ENCODE measurements at places on chromosomes 6 and 20.

- DNase-seq: no peak
Observed at GRCh38 chr20:59891581-59891980, 41.9 kb downstream of the SYCP2 start.

DNA sequence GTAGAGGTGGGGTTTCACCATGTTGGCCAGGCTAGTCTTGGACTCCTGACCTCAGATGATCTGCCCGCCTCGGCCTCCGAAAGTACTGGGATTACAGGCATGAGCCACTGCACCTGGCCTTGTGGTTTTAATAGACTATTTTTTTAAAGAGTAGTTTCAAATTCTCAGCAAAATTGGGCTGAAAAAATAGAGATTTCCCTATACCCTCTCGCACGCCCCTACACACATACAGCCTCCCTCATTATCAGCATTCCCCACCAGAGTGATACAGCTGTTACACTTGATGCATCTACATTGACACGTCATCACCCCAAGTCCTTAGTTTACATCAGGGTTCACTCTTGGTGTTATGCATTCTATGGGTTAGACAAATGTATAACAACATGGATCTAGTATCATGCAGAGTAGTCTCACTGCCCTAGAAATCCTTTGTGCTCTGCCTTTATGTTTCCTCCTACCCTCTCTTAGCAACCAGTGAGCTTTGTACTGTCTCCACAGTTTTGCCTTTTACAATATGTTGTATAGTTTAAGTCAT, 103.6 kb downstream of the CDYL start:
- DNase-seq: peak; percentile 45

GRCh38 chr6:108748959-108749358, 99.3 kb upstream of the ARMC2 start:
- DNase-seq: no peak

DNA sequence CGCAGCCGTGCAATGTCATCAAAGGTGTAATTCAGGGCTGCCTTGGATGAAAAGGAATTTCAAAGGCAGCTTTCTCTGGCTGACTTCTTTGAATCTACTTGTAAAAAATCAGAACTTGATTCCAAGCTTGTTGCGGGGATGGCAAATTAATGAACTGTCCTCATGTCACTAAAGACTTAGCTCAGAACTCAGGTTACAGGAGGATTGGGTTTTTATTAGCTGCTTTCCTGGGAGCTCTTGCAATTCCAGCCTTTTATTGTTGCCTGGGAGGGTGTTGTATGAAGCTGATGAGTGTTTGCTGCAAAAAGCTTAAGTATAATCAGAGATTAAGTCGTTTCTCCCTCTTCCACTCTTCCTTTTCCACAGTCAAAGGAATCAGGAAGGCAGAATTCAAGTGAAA, 113.0 kb upstream of the CDH4 start:
- DNase-seq: no peak

- peak; percentile 27 for DNase-seq
Observed at GRCh38 chr6:2245877-2246863, 765 bp upstream of the GMDS start.

- no peak for DNase-seq
Observed at GRCh38 chr6:45184937-45185336, 143.2 kb upstream of the RUNX2 start.

DNA sequence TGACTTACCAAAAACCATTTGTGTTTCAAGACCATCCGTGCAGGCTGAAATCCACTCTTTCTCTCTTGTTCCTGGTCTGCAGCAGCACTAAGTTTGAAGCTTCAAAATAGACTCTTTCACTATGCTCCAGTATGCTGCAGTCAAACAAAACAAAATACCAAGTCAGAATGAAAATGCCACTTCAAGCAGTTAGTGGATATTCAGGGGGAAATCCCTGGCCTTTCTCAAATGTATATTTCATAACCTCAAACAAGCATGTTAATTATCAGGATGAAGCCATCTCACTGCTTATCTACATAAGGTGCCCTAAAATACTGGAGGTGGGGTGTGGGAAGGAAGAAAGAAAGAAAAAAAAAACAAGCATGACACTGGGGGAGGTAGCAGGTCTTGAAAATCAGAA, 103.5 kb downstream of the ATXN1 start:
- no peak for DNase-seq

GRCh38 chr6:143673669-143674068, 4.1 kb upstream of the PHACTR2 start:
- no peak for DNase-seq

- DNase-seq: peak; percentile 87
Observed at GRCh38 chr20:20603339-20603990, 109.0 kb downstream of the RALGAPA2 start.

DNA sequence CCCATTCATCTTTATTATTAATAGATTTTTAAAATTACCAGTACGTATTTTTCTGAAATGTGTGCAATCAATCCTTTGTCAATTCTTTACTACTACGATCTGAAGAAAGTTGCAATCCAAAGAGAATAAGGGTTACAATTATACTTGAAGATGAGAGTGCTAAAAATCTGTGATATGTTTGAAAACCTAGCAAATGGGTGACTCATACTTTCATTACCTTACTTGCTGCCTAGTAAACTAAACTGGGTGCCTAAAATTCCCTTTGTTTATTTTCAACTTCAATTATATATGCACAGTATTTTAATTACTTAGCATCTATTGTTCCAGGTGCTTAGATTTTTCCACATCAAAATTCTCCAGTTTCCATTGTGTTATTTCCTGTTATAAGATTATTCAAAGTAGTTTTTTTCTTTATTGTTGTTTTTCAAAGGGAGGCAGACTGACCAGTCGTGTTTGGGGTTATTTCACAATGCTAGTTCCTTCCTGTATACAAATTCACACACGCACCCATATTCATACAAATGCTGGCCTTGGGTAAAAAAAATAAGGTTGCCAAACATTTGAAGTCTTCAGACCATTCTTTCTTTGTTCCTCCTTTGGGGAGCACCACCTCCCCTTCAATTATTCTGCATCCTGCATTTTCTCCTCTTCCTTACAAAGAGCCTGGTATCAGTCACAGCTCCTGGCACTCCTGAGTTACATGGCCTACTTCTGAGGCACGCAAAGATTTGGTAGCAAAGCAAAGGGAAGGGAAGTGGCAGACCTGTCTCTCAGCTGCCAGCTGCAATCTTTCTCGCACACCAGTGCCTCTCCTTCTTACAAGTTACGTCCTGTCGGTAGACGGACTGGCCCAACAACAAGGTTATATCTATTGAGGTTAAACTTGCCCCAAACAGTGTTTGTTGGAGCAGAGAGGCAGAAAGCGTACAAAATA, 16.2 kb upstream of the FAM135A start:
- no peak for DNase-seq

DNA sequence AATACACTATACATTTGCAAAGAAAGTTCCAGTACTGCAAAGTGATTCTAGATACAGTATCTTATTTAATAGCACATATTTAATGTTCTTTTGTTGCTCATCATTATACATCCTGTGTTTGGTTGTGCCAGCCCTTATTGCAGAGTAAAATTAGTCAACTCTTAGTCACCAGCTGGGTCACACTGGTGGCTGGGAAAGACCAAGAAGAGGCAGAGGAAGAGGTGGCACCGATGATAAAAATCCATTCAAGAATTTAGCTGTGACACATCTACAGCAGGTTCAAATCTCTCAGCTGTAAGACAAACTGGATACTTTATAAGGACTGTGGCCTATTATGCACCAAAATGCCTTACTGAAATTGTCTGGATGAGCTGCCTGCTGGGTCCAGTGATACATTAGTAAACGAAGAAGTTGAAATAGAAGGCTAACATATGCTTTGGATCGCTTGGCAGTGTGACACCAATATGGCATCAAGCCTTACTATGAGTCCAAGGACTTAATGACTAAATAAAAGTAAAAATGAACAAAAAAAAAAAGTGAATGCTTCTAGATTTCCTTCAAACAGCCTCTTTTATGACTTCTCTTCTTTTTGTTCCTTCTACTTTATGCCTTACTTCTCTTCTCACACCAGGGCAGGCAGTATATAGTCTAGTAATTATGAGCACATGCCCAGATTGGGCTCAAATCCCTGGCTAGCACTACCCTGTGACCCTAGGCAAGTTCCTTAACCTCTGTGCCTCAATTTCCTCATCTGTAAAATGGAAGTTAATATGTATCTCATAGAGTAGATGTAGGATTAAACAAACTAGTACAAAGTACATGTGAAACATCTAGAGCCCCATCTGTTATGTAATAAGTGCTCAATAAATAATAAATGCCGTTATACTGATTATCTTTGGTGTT, 29.4 kb upstream of the RNF8 start:
- DNase-seq: no peak

DNA sequence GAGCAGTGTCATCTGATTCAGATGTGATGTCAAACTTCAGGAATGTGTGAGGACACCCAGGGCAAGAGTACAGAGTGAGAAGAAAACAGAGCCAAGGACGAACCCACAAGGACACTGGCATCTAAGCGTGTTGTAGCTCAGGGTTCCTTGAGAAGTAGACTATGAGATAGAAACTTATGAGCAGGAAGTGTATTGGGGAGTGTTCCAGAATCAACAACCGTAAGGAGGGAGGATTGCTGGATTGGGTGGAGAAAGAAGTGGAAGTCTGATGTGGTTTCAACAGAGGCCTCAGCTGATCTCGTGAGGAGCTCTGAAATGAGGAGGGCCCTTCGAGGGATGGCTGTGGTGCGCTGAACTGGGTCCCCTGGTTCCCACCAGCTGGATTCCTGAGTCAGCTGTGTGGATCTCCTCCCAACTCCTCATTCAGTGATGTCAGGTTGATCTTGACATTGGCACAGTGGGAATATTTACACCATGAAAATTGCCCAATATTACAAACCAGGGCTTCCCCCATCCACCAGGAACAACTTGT, 25.7 kb upstream of the IGF2R start:
- DNase-seq: no peak

DNA sequence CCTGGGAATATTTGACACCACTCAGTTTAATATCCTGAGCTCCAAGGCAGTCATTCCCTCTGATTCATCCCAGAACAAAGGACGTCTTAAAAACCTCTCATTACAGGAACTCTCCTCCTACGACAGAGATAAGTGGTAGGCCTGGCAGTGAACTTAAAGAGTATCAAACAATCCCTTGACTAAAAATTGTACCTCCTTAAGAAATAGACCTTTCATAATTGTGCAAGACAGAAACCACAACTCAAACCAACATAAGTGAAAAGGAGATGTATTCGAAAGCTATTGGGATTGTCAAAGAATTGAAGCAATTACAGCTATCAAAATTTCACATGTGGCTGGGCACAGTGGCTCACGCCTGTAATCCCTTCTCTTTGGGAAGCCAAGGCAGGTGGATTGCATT, 19.1 kb upstream of the BNIP5 start:
- no peak for DNase-seq

Measured in GM12864 (cell line).